ENCODE measurements at places on chromosomes 2 and 18.

- DNase-seq = no peak
Observed at GRCh38 chr2:151056870-151057269, 204.8 kb downstream of the RBM43 start.

- DNase-seq = no peak
Observed at GRCh38 chr2:175976391-175977157, 25.5 kb downstream of the LNPK start.

DNA sequence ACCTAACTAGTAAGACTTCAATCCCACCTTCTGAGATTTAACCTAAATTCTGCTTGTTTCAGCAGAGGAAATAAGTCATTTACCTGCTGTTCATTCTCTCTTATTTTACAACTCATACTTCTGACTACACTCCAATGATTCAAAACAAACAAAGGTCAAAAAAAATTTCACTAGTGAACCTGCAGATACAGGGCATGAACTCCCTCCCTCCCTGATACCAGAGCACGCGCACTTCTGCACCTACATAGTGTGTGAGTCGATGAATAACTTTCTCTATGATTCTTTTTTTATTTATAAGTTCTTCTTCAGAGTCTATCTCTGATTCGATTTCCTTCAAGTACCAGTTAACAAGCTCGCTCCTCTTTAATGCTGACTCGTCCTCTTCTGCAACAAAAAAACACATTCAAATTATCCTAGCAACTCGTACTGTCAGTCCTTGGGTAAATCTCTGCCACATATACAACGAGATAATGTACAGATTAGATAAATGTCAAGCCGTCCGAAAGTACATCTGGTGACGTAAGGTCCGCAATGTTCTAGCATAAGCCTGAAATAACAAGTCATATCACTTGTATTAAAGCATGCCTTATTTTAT, 7.4 kb upstream of the LCT start:
- DNase-seq = no peak

GRCh38 chr18:78732273-78733210, 247.1 kb upstream of the SALL3 start:
- DNase-seq = no peak

- no peak for DNase-seq
Observed at GRCh38 chr2:148642891-148643416, 1.6 kb upstream of the EPC2 start.

GRCh38 chr2:216018709-216019108, 5.4 kb upstream of the MREG start:
- no peak for DNase-seq

- no peak for DNase-seq
Observed at GRCh38 chr2:223055140-223055539, 3.1 kb downstream of the KCNE4 start.

DNA sequence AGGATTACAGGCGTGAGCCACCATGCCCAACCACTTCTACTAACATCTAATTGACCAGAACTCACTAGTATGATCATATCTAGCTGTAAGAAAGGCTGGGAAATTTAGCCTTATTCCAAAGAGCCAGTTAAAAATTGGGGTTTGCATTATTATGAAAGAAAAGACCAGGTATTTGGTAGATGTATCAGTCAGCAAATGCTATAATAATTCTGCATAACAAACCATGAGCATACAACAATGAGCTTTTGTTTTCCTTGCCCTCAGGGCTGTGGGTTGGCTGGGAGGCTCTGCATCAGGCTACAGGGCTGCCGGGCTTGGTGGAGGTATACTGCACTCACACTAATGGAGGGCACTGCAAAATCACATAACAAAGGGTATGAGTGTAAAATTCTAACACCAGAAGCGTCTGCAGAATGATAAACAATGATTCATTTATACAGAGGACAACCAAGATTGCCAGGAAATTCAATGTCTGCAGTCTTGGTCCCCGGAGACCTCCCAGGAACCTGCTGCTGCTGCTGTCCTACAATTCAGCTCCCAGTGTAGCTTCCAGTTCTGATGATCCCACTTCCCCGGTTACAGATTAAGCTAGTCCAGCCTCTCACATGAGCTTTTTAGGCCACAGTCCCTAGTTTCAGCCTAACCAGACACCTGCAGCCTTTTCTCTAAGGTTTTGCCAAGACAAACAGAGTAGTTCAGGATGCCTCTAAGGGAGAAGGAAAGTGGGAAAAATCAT, 32.2 kb upstream of the ST3GAL5 start:
- DNase-seq = no peak

DNA sequence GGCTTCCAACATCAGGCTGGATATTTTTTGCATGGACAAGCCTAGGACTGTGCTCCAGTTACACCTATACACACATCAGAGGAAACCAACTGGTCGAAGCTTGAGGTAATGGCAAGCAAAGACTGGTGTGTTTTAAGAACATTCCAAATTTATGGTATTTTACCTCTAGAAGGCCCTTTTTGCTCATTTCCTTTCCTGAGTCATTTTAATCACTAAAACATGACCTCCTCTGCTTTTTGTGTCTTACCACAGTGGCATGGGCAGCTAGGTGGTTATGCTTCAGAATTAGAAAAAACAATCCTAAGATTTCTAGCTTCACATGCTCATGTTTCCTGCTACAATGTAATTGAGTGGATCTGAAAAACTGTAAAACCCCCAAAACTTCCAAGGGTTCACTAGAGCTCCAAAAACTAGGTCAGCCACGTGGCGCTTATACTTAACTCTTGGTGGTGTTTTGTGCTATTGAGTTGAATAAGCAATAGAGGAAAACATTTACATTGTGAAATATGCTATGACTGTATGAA, 30.6 kb upstream of the CHRNA1 start:
- DNase-seq = no peak

DNA sequence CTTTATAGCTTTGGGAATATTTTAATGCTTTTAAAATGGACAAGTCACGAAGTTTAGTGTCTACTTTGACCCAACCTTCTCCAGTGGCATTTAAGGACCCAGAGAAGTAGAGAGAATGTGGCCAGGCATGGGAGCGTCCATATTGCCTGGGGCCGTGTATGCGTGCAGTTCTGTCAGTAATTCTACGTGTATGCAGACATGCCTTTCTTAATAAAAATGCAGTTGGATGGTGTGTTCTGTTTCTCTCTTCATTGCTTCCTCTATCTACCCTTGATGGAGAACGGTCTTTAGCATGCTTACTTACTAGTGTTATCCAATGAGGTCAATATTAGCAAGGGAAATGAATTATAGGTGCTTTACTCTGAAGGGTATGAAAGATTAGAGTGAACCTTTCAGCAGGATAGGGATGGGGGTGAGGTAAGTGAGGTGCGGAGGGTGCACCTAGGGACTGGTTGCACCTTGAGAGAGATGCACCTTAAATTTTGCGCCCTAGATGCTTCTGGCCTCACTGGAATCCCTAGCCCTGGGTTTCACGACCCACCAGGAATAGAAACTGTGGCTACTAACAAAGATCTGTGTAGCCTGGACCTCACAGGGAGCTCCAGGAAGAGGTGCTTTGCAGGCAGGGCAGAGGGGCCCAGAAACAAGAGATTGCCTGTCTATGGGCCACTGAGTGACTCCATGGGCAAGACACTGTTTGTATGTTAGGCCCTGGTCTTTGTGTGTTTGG, 194.3 kb downstream of the MYCN start:
- DNase-seq = no peak

- peak; percentile 79 for DNase-seq
Observed at GRCh38 chr2:7378591-7378990, 461.4 kb downstream of the RNF144A start.

DNA sequence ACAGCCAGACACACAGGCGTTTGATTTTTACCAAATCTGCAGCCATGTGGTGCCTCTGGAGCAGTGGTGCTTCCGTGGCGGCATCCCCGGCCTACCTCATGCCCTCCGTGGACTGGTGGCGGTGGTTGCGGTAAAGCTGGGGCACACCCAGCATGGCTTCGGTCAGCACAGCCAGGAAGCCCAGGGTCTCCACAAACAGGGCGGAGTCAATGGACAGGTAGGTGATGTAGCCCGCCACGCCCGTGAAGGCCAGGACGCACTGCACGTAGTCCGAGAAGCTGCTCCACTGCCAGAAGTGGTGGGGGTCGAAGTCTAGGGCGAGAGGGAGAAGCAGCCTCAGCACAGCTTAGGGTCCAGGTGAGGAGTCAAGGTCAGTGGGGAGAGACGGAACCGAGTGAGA, 32.4 kb downstream of the SLC66A2 start:
- DNase-seq = no peak

- no peak for DNase-seq
Observed at GRCh38 chr2:98560256-98560771, 48.0 kb downstream of the COA5 start.

DNA sequence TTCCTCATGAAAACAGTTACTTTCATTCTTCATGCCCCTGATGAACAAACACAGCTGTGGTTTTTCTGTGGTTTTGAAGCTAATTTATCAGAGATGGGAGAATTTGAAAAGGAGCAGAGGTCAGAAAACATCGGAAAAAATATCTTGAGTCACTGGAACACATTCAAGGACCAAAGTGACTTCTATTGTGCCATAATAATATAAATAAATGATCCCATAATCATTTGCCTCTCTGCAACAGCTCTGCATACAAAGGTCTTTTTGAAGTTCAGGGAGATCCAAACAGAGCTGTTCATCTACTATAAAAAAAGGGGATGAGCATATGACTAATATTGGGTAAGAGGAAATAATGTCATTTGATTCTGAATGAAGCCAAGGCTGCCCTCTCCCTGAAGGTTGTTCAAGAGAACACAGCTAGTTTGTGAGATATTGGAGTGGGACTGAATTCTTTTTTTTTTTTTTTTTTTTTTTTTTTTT, 201.3 kb upstream of the GALNT5 start:
- no peak for DNase-seq

- no peak for DNase-seq
Observed at GRCh38 chr18:79496978-79497637, 101.4 kb downstream of the NFATC1 start.

DNA sequence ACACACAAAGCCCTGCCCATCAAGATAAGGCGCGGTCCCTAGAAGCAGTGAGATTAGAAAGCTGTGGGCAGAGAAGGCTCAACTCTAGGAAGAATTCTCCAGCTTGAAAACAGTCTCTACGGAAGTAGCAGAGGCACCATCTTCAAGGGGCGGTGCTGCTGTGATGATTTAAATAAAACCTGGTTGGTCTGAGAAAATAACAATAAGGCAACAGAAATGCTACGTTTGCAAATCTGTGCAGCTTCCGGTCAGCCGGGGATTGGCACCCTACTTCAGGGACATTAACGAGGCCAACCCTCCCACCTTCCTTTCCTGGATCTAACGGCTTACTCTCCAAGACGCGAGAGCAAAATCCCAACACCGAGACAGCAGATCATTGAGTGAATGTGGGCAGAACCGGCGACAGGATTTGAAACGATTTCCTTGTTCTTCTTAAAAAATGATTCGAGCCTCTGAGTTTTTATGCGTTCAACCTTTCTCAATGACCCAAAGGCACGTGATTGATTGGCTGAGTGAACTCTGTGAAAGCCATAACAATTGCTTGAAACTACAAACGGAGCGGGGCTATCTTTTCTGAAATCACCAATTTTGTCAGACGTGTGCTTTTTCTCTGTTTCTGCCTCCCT, 93.7 kb upstream of the ZNF516 start:
- DNase-seq = no peak

DNA sequence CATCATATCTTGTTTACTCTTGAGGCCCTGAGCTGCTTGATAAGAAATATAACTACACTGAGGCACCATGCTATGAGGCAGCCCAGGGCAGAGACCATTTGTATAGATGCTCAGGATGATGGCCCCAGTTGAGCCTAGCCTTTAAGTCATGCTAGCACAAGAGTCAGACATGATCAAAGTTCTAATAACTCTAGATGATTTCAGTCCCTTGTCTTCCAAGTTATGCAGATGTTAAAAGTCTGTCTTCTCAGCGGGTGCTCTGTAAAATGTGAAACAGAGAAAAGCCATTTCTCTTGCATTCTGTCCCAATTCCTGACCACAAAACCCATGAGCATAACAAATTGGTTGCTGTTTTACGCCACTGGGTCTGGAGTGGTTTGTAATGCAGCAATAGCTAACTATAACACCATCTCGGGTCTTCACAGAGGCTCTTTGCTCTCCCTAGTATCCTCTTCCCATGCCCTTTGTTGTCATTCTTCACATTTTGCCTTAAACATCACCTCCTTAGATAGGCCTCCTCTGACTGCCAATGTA, 49.6 kb downstream of the NXPH2 start:
- no peak for DNase-seq

- DNase-seq = peak; percentile 4
Observed at GRCh38 chr18:4455113-4455811, at the start of gene DLGAP1. Gene DLGAP1, minus strand, starts transcription at chr18:4455307.

- DNase-seq = no peak
Observed at GRCh38 chr2:149568138-149568537, 19.4 kb downstream of the MMADHC start.

- no peak for DNase-seq
Observed at GRCh38 chr2:42053482-42053790, 5.6 kb downstream of the PKDCC start.

Measured in cerebellar nuclear complex (tissue), 1 donor.